ENCODE measurements at places on chromosomes 13 and 19. TPM values are rescaled to one million over a fixed set of nuclear protein-coding genes. Genes with fewer than 3 reads are reported as not detected.

DNA sequence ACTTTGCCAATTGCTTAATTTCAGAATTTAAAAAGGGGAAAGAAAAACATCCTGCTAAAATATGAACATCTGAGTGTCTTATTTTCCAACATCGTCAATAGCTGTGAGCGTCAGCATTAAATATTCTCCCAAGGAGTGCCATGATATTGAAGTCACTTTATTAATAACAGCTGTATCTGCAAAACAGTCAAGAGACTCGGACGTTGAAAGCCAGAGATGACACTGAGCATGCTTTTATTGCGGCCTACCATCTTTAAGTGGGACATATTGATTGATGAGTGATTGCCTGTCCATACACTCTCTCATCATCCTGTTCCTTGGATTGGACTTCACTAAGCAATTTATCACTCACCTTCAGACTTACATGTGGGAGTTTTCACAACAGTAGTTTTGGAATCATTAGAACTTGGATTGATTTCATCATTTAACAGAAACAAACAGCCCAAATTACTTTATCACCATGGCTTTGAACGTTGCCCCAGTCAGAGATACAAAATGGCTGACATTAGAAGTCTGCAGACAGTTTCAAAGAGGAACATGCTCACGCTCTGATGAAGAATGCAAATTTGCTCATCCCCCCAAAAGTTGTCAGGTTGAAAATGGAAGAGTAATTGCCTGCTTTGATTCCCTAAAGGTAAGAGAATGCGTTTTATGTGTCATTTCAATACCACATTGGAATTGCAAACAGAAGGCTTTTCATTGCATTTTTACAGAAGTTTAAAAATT, 53.8 kb downstream of the MBNL2 start:
- H3K4me3 ChIP-seq = no peak overlapping the region
- no peaks in the 10 kb centered on the region for H3K36me3 ChIP-seq
- no peaks in the 10 kb centered on the region for H3K4me1 ChIP-seq
- no peaks in the 10 kb centered on the region for H3K27me3 ChIP-seq
- H3K27ac ChIP-seq = no peak overlapping the region

Gene ZNF208
- 2.6 TPM for total RNA-seq

GRCh38 chr13:50805805-50806204, 37.7 kb downstream of the DLEU7 start:
- no peak overlapping the region for H3K4me3 ChIP-seq
- no peak for DNase-seq
- H3K27me3 ChIP-seq = no peaks in the 10 kb centered on the region
- H3K36me3 ChIP-seq = no peaks in the 10 kb centered on the region
- H3K27ac ChIP-seq = no peak overlapping the region

DNA sequence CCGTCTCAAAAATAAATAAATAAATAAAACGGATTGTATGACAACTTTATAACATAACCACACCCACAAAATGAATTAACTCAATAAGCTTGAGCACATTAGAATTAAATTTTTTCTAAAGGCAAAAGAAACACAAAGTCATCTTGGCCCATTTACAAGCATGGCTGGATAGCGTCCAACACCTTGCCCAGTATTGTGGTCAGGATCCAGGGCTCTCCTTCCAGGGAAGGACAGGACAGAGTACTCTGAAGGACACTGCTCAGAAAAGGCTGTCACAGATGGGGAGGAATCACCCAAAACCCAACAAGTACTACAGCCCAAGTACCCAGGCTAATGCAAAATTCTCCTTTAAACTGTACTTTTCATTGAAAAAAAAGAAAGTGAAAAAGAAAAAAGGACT, 27.1 kb downstream of the SUGP2 start:
- H3K4me3 ChIP-seq = no peak overlapping the region
- no peak overlapping the region for H3K27ac ChIP-seq
- DNase-seq = no peak
- no peaks in the 10 kb centered on the region for H3K27me3 ChIP-seq
- H3K4me1 ChIP-seq = no peaks in the 10 kb centered on the region
